ENCODE measurements at places on chromosomes 5 and 9.

- DNase-seq = no peak
Observed at GRCh38 chr9:70257991-70258691, 637 bp upstream of the SMC5 start.

DNA sequence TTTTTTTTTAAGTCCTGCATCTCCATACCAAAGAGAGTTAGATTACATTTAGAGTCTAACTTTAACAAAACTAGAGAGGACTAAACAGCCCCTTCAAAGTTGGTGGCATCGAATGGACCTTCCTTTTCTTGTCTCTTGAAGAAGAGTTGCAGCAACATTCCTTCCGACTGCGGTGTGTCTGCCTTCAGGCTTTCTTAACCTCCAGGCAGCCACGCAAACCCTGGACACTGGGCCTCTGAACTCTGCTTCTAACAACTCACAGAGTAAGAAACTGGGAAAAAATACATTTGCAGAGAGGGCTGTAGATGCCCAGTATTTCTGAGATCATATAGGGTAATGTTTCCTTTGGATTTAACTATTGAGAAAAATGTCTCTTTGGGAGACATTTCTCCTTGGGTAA, 120.5 kb upstream of the MAST4 start:
- DNase-seq = no peak

DNA sequence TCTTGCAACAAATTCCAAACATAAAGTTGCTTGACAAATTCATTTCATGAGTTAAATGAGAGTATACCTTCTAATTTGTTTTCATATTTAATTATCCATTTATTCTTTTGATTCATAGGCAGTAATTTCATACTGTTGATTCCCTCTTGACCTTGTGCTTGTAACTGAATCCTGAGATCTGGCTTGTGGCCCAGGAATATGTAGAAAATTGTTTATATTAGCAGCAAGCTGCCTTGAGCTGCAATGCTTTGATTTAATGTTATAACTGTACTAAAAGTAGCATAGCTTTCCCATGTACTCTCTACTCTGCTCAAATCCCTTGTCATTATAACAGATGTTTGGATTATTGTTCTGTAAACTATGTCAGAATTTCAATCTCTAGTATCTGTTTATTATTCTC, 780.7 kb downstream of the NR2F1-AS1 start:
- no peak for DNase-seq

- no peak for DNase-seq
Observed at GRCh38 chr5:123951582-123951977, 439.6 kb downstream of the CSNK1G3 start.

- no peak for DNase-seq
Observed at GRCh38 chr9:119639287-119639955, 270.2 kb upstream of the BRINP1 start.

- no peak for DNase-seq
Observed at GRCh38 chr9:72294936-72295335, 70.1 kb downstream of the ZFAND5 start.

- DNase-seq = no peak
Observed at GRCh38 chr5:116566251-116566650, 8.4 kb downstream of the SEMA6A start.

- no peak for DNase-seq
Observed at GRCh38 chr9:98864281-98865174, 57.1 kb downstream of the GALNT12 start.

GRCh38 chr5:139418793-139419192, 14.9 kb upstream of the SPATA24 start:
- DNase-seq = no peak

GRCh38 chr5:170451747-170452365, 52.0 kb upstream of the KCNIP1 start:
- DNase-seq = no peak

GRCh38 chr9:114051281-114051680, 26.8 kb downstream of the AMBP start:
- DNase-seq = no peak

DNA sequence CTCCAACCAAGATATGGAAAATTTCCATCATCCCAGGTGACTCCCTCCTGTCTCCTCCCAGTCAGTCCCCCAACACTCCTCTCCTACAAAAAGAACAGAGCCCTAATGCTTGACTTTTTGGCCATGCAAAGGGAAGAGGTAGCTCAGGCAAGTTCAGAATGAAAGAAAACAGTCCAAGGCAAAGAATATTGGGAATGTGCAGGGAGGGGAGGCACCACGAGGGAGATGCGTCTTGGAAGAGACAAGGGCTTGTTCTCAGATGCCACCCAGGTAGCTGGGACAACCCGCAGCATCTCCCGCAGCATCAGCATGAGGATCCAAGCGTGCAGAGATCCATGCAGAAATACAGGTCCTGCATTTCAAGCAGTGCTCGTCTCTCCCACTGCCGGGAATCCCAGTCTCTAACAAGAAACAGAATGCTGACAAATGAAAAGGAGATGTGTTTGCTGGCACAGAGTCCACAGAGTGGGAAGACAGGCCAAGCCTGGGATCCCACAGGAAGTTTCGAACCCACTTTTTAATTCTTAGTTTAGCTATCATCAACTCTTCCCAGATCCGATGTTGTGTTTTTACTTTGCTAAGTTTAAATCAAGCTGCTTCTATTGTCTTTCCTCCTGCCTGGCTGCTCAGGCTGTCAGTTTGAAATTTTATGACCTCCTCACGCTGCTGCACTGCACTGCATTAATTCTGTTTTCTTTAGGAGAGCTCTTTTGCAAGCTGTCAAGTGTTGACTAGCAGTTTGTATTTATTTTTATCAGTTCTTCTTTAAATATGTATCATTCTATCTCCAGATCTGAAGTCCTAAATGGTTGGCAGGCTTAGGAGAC, 86.8 kb upstream of the OSMR start:
- DNase-seq = no peak

DNA sequence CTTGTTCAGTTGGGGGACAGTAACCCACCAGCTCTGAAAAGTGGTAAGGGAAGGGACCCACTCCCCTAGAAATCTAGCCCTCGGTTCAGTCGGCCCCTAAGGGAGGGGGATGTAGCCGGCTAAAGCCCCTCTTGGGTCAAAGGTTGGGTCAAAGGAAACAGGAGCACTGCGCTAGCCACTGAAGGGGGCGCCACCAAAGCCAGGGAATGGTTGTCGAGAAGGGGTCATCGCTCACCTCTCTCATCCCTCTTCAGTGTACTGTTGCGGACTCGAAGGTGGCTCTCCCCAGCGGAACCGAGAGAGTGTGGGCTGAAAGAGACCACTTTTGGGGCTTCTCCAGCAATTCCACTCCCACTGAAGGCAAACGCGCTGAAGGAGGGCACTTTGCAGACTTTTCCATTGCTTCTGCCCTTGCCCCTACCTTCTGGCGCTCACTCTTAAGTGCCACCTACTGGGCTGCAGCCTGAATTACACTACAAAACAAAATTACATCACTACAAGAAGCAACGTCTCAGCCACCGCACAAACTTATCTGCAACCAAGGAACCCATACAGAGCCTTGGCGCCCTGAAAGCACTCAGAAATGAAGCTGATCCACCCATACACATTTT, 396.9 kb downstream of the PDE4D start:
- DNase-seq = no peak

DNA sequence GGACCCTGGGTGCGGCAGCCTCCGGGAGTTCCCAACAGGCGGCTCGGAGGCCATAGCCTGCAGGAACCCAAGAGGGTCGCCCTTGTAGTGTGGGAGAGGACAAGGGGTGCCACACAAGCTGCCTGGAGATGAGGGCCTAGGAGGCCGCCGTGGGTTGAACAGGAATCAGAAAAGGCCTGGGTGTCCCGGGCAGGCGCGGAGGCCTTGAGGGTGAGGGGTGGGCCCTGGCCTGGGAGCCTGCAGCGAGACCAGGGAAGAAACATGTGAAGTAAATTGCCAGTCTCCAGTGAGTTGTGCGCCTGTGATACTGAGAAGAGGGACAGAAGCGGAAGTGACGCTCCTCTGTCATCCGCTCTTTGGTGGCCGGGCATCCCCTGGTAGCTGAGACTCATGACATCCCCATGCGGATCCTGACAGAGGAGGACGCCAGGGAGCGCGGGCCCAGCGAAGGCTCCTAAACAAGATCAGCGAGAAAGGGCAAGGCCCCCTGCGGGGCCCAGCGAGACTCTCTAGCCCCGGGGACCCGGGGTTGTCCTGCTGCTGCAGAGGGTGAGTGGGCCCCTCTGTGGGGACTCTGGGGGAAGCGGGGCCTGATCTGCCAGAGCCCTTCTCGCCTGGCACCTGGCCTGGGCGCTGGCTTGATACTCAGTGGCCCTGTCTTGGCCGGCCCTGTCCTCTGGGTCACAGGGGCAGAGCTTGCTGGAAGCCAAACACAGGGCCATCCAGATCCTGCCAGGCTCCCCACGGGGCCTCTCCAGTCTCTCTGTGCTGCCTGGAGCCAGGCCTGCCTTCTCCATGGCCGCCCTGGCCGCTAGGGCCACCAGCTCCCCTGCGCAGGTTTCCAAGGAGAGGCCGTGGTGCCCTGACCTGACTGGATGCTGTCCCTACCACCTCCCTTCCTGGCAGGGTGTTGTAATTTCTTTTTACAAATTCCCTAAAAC, 788.4 kb downstream of the TLE4 start:
- no peak for DNase-seq

DNA sequence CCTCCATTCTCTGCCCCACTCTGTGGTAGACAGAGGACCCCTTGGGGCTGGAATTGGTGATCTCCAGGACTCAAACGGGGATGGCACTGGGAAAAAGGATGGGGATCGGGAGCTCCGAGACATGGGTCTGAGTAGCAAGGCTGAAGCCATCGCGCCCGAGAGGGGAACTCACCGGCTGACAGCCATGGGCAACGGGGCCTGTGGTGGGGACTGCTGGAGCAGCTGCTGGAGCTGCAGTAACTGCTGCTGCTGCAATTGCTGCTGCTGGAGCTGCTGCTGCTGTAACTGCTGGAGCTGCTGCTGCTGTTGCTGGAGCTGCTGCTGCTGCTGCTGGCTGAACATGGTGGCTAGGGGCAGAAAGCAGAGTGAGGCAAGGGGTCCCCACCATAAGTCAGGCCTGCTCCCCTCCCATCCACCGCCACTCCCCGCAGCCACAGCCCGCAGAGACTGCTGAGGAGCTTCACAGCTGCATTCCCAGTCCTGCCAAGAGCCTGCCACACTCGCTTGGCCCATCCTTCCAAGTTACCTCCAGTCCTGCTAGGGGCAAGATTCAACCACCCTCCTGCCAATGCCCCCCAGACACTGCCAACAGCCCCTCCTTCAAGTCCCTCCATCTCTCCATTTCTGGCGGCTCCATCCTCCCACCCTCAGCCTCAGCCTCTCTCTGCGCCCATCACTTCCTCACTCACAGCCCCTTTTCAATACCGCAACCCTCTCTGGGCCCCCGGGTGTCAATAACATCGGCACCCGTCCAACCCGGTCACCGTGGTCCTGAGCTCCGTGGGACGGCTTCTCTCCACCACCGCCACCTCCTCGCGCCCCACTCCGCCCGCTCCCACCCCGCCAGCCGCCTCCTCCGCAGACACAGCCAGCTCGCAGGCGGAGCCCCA, 611 bp downstream of the CIZ1 start:
- peak; percentile 72 for DNase-seq

GRCh38 chr5:132777209-132778069, at the start of gene SEPTIN8:
SEPTIN8 (minus strand) TSS chr5:132777239; CDS start chr5:132777137, 102 bp downstream.
- no peak for DNase-seq

GRCh38 chr5:13860146-13860545, 84.3 kb downstream of the DNAH5 start:
- DNase-seq = no peak

DNA sequence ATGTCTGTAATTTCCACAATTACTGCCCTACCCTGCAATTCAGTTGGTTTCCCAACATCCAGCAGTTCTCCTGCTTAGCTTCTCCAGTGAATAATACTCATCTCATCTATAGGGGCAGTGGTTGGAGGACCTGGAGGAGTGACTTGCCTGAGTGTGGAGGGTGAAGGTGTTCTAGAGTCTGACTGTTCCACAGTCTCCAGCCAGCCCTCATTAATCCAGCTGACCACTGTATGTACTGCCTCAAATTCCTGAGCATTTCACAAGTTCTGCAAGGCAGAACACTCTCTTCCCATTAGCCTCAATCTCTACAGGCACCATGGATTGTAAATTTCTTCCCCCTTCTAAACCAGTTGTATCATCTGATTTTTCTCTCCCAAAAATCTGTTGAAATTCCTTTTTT, 147.4 kb upstream of the NFIL3 start:
- no peak for DNase-seq

Data from coronary artery (tissue), 2 donors.